ENCODE measurements at places on chromosomes 5 and 9. TPM values are rescaled to one million over a fixed set of nuclear protein-coding genes. Genes with fewer than 3 reads are reported as not detected.

Gene MEIKIN
- not detected for total RNA-seq

Gene LCN12
- 43.2 TPM for total RNA-seq

Gene GARIN3
- total RNA-seq: not detected

Gene NELFB
- 46.2 TPM for total RNA-seq

Gene PKD2L2
- not detected for total RNA-seq

Gene OGN
- total RNA-seq: 32.5 TPM

Gene INSL4
- total RNA-seq: not detected

Gene C9orf153
- not detected for total RNA-seq

Gene CDH9
- total RNA-seq: not detected

Gene TYRP1
- 1.2 TPM for total RNA-seq

Gene SLC45A2
- not detected for total RNA-seq

Gene SH3RF2
- total RNA-seq: 0.88 TPM

Gene SPATA6L
- total RNA-seq: 13.6 TPM

Gene PCDHB16
- total RNA-seq: 10.2 TPM

Gene FRMPD1
- not detected for total RNA-seq

Gene REEP2
- 14.1 TPM for total RNA-seq

Gene CAMSAP1
- 15.6 TPM for total RNA-seq

Gene ABO
- total RNA-seq: 0.41 TPM

Gene RAB14
- total RNA-seq: 50.0 TPM

Gene NR2F1
- 52.1 TPM for total RNA-seq

Measured in uterus (tissue), 4 donors.